ENCODE measurements at places on chromosomes 3 and 15. TPM values are rescaled to one million over a fixed set of nuclear protein-coding genes. Genes with fewer than 3 reads are reported as not detected.

The GMPS gene
- total RNA-seq, result 79.2 TPM

The TEX9 gene
- total RNA-seq, result 11.2 TPM

The ZNF662 gene
- 0.64 TPM for total RNA-seq

The RLBP1 gene
- total RNA-seq, result not detected

The TGM4 gene
- total RNA-seq, result 0.33 TPM

The GRK7 gene
- not detected for total RNA-seq

The CTDSPL gene
- total RNA-seq, result 65.3 TPM

The FGF12 gene
- not detected for total RNA-seq

The LIPH gene
- 0.50 TPM for total RNA-seq

The GATA2 gene
- total RNA-seq, result not detected

The IL17RC gene
- total RNA-seq, result 17.8 TPM

The GOLGA6D gene
- not detected for total RNA-seq

The EPHA3 gene
- total RNA-seq, result 0.67 TPM

The SLC22A14 gene
- total RNA-seq, result 0.33 TPM

The CLDN18 gene
- not detected for total RNA-seq

The ZSCAN2 gene
- total RNA-seq, result 6.3 TPM

The CFAP91 gene
- total RNA-seq, result 0.17 TPM

The WDR93 gene
- total RNA-seq, result 0.17 TPM

The CYP8B1 gene
- not detected for total RNA-seq

The MCF2L2 gene
- 3.6 TPM for total RNA-seq

The UACA gene
- 19.2 TPM for total RNA-seq

The TMEM212 gene
- not detected for total RNA-seq

The GRAMD2A gene
- 16.0 TPM for total RNA-seq

The ALDH1A2 gene
- total RNA-seq, result 0.47 TPM

The GOLGA8J gene
- total RNA-seq, result not detected

The THAP10 gene
- total RNA-seq, result 4.9 TPM

The AGBL1 gene
- total RNA-seq, result not detected

The PRTG gene
- 0.71 TPM for total RNA-seq

The SUSD5 gene
- total RNA-seq, result 0.33 TPM

The SQOR gene
- total RNA-seq, result 65.7 TPM

The DAZL gene
- total RNA-seq, result not detected

The PTH1R gene
- total RNA-seq, result not detected

The FEM1B gene
- total RNA-seq, result 105 TPM

The GOLGA6L7 gene
- total RNA-seq, result not detected

The DUOXA2 gene
- not detected for total RNA-seq

The TTLL13 gene
- total RNA-seq, result 0.17 TPM

The EPHB3 gene
- 18.4 TPM for total RNA-seq

The MFGE8 gene
- total RNA-seq, result 175 TPM

The SH2D7 gene
- total RNA-seq, result not detected

The TEX55 gene
- total RNA-seq, result not detected

The ESYT3 gene
- 2.8 TPM for total RNA-seq

The PLCH1 gene
- total RNA-seq, result 0.28 TPM

The HRG gene
- not detected for total RNA-seq
